ENCODE measurements at places on chromosomes 4 and X.
A peak's percentile ranks its signal among the peaks of the same experiment; 100 is the strongest.

DNA sequence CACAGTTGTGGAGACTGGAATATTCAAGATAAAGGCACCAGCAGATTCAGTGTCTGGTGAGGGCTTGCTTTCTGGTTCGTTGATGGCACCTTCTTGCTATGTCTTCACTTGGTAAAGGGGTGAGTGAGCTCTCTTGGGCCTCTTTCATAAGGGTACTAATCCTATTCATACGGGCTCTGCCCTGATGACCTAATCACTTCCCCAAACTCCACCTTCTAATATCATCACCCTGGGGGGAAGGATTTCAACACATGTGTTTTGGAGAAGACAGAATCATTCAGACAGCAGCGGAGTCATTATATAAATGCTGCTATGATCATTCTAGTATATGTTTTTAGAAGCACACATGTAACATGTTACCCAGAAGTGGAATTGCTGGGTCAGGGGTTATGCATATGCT is 295.3 kb upstream of the CTSO start:
- no peak for DNase-seq

GRCh38 chr4:16072168-16072567 is 11.7 kb downstream of the PROM1 start:
- DNase-seq, result no peak

DNA sequence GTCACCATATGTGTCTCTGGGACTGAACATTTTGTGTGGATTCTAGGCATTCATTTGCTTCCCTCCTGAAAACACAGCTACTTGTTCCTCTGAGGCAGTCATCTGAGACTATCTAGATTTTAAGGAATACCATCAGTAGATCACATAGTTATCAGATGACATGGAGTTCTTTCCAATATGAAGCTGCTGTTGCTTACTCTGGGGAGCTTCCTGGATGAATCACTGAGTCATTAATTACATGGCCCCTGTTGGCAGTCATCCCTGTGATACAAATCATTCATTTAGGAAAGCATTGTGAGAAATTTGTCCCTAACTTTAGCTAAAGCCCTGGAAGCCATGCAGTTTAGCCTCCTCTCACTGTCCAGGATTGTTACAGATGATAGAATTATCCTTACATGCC is 98.2 kb upstream of the ARSJ start:
- DNase-seq, result no peak

DNA sequence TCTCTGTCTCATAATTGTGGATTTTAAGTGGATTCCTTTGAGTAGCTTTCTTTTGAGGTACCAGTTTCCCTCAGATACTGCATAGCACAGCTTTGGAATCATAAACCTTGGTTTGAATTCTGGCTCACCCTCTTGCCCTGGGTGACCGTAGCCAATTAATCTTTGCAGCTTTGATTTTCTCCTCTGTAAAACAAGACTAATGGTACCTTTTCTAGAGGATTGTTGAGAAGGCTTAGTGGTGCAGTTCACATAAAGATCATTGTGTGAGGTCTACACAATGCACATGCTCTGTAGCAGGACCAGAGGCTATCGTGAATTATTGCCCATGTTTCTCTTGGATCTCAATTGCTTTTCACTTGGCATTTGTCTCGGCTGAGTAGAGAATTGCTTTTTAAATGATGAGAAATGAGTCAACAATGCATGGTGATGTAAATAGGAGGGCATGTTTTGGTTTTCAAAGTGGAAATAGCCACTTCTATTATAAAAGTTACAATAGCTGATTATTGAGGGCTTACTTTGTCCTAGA is 47.9 kb downstream of the TMEM131L start:
- no peak for DNase-seq

DNA sequence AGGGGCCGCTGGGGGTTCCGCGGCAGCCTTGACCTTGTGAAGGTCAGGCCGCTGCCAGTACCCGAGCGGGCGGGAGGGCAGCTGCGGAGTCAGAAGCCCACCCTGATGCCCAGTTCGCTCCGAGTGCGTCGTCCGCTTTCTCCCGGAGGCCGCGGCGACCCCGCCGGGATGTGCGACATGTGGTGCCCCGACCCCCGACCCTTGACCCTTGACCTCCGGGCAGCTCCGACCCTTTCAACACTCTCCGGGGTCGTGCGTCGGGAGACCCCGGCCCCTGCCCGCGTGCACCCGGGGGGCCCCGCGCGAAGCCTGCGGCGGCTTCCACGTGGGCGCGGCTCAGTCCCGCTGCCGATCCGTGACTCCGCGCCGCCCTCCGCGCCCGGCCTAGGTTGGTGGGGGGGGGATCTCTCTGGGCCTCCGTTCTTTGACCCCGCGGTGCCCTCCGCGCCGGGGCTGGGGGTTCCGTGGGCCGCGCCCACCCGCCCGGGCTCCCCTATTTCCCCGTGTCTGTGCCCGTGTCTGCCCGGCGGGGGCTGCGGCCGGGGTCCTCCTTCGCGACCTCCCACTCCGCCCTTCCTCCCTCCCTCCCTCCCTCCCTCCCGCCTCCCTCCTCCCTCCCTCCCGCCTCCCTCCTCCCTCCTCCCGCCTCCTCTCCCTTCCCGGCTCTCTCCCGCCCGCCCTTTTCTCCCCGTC is 609 bp upstream of the SLC25A6 start:
- DNase-seq, result peak; percentile 62

GRCh38 chrX:34144246-34144645 is 12.1 kb upstream of the FAM47A start:
- DNase-seq, result no peak

DNA sequence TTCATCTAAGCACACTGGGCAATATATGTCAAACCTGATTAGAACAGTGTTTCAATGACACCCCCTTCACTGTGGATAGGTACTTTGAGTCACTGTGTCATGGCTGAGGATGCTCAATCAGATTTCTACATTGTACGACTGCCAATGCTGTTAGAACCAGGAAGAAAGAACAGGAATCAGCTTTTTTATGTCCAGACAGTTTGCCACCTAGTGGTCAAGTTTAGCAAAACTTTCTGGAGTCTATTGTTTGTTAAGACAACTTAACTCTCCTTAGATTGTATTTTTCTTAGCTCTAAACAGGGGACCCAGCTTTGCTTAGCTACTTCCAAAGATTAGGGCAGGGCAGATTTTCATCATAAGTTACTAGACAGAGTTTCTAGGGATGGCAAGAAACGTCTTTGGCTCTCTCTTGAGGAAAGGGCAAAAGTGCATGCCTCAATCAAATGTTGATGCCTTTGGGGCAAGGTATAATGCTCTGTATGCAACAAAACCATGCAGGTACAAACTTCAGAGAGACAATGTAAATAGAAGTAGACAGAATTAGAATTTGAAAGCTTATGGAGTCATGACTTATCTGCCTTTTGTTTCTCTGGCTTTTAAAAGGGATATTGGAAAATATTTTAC is 40.5 kb upstream of the BMP3 start:
- peak; percentile 52 for DNase-seq

Data from LoVo (cell line).